Upper lobe of left lung (tissue), 6 donors: ENCODE measurements at places on chromosomes 11 and 22. TPM values are rescaled to one million over a fixed set of nuclear protein-coding genes. Genes with fewer than 3 reads are reported as not detected.
A peak's percentile ranks its signal among the peaks of the same experiment; 100 is the strongest.

- no peak for DNase-seq
Observed at GRCh38 chr11:35664977-35665441, 2.4 kb downstream of the TRIM44 start.

GRCh38 chr11:44623341-44623730 is 57.9 kb downstream of the CD82 start:
- DNase-seq, result peak; percentile 34

GRCh38 chr11:134677891-134678551 is 266.0 kb upstream of the B3GAT1 start:
- DNase-seq, result no peak

- DNase-seq, result no peak
Observed at GRCh38 chr11:24391167-24391566, 105.7 kb upstream of the LUZP2 start.

GRCh38 chr11:100467821-100468508 is 219.1 kb upstream of the ARHGAP42 start:
- no peak for DNase-seq

Gene CCDC116
- 0.26 TPM for total RNA-seq

GRCh38 chr11:26350002-26350401 is 18.1 kb downstream of the ANO3 start:
- DNase-seq, result no peak

GRCh38 chr11:13042873-13043342 is 33.8 kb downstream of the RASSF10 start:
- DNase-seq, result no peak

DNA sequence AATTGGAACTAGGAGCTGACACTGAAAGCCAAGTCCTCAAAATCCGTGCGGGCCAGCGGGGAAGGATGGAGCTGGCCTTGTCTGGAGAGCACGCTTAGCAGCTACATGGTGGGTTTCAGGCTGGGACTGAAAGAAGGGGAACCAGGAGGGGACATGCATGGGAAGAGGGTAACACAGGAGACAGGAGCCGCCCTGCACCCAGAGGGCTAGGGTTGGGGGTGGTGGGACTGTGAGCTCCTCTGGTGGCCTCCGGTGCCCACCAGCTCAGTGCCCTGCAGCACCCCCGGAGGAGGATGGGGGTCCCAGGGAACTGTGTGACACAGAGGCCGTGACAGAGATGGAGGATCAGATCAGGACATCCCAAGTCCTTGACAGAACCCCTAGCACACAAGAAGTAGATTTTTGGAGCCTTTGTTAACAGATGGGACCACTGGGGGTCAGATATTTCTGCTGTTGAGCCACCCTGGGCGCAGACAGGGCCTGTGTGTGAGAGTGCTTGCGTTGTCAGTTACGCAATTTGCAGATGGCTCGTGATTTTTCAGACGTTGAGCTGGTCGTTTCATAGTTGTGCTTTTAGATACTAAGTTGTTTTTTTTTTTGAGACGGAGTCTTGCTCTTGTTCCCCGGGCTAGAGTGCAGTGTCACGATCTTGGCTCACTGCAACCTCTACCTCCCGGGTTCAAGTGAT is 21.3 kb upstream of the GRAMD4 start:
- DNase-seq, result no peak

DNA sequence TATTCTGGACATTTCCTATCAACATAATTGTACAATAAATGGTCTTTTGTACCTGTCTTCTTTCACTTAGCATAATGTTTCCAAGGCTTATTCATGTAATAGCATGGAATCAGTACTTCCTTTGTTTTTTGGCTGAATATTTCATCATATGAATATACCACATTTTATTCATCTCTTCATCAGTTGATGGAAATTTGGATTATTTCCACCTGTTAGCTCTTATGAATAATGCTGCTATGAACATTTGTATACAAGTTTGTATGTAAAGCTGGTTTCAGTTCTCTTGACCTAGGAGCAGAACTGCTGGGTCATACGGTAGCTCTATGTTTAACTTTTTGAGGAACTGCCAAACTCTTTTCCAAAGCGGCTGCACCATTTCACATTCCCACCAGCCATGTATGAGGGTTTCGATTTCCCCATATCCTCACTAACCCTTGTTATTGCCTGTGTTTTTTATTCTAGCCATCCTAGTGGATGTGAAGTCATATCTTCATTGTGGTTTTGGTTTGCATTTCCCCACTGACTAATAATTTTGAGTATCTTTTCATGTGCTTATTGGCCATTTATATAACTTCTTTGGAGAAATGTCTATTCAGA is 20.9 kb downstream of the EXT2 start:
- DNase-seq, result no peak

GRCh38 chr11:134340354-134340964 is 8.7 kb downstream of the GLB1L2 start:
- peak; percentile 43 for DNase-seq

Gene LRRC75B
- total RNA-seq, result 9.7 TPM

Gene DGAT2
- total RNA-seq, result 11.2 TPM

Gene INPP5J
- total RNA-seq, result 6.6 TPM

Gene NELL1
- not detected for total RNA-seq

GRCh38 chr22:18056161-18056666 is 21.6 kb upstream of the PEX26 start:
- no peak for DNase-seq

DNA sequence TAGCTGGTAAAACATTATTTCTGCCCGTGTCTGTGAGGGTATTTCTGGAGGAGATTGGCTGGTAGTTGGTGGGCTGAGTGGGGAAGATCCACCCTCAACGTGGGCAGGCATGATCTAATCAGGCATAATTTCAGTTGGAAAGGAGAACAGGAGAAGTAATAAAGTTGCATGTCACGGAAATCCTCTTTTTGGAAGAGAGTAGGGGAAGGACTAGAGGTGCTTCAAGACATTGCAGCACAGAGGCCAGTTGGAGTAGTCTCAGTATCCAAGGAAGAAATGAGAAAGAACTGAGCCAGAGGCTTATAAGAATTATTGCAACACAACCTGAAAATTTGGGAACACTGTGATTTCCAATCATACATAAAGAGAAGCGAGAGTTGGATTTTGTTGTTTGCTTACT is 1155.1 kb downstream of the FAM181B start:
- DNase-seq, result no peak

GRCh38 chr11:19499026-19499669 is 213.5 kb upstream of the NAV2 start:
- no peak for DNase-seq

DNA sequence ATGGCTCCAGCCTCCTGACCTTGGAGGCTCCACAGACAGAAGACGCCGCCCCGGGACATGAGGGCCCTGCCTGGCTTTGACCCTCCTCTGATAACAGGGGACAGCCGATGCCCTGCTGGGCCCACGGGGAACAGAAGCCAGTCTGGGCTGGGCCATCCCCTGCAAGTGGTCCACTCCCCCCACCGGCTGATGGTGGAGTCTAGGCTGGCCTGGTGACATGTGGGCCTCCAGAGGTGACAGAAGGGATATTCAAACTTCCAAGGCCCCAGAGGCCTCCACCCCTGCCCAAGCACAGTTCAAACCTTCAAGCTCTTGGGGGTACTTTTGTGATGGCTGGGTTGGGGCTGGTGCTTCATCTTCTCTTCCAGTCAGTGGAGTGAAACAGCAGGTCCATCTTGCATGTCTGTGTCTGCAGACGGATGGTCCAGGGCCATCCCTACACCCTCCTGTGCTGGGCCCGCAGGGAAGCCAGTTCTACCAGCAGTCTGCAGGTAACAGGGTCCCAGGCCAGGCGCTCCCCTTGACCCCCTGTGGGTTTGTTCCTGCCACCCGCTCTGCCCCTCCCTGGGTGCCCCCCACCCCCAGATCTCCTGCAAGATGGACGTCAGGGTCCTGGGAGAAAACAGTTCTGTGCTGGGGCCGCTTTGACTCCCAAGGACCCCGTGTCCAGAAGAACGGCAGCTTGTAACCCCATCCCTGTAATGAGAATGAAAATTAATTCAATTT is 929.9 kb downstream of the BRD1 start:
- no peak for DNase-seq

Gene TREH
- total RNA-seq, result 0.17 TPM

GRCh38 chr11:107307991-107308390 is 149.6 kb downstream of the CWF19L2 start:
- DNase-seq, result no peak

- DNase-seq, result no peak
Observed at GRCh38 chr11:2844996-2845395, 40.6 kb downstream of the CDKN1C start.

GRCh38 chr22:49701380-49702067 is 126.1 kb downstream of the BRD1 start:
- DNase-seq, result no peak

Gene TENM4
- total RNA-seq, result 3.3 TPM

DNA sequence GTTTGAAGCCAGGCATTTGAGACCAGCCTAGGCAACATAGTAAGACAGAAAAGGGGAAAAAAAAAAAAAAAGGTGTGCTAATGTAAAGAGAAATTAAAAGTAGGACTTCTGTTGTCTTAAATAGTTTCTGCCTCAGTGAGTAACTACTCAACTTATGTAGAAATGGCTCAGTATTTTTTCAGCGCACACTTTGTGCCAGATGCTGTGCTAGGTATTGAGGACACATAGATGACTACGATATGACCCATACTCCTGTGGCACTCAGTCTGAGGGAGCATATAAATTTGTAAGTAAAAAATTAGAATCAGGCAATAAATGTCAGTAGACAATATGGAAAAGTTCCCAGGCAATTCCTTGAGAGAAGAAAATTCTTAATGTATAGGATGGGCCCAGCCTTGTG is 93.9 kb downstream of the YAP1 start:
- no peak for DNase-seq

DNA sequence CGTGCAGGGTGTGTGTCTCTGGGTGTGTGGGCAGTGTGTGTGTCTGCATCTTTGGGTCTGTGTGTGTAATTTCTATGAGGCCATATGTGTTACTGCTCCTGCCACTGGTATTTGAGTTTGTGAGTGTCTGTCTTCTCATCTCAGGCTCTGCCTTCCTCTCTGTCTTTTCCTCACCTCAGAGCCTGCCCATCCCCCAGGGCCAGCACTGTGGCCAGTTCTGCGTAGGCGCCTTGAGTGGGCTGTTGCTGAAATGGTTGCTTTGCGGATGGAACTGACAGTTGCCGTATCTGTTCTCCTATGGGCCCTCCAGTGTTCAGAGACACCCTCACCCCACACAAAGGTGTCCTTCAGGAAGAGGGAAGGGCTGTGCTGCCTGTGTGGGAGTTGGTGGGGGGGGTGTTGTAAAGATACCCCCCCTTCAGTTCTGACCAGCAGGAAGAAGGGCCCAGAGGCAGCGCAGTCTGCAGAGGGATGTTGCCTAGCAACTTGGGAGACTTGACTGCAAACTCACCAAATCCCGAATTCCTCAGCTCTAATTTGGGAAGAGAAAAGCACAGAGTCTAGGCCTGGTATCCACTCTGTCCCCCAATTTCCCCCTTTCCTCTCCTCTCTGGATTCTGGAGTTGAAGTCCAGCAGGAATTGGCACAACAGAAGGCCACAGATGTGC is 2.0 kb upstream of the NRGN start:
- no peak for DNase-seq

DNA sequence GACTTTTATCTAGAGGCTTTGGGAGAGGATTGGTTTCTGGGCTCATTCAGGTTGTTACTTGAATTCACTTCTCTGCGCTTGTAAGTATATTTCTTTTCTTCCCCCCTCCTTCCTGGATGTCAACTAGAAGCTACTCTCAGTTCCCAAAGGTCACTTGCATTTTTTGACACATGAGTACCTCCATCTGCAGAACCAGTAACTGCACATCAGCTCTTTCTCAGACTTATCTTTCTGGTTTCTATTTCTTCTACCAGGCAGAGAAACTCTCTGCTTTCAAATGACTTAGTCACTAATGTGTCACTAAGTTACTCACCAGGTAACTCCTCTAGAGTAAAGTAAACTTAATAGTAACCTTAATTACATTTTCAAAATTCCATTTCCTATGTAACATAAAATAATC is 773.0 kb upstream of the LUZP2 start:
- DNase-seq, result no peak

- DNase-seq, result no peak
Observed at GRCh38 chr11:64011371-64011770, 24.4 kb upstream of the FLRT1 start.

DNA sequence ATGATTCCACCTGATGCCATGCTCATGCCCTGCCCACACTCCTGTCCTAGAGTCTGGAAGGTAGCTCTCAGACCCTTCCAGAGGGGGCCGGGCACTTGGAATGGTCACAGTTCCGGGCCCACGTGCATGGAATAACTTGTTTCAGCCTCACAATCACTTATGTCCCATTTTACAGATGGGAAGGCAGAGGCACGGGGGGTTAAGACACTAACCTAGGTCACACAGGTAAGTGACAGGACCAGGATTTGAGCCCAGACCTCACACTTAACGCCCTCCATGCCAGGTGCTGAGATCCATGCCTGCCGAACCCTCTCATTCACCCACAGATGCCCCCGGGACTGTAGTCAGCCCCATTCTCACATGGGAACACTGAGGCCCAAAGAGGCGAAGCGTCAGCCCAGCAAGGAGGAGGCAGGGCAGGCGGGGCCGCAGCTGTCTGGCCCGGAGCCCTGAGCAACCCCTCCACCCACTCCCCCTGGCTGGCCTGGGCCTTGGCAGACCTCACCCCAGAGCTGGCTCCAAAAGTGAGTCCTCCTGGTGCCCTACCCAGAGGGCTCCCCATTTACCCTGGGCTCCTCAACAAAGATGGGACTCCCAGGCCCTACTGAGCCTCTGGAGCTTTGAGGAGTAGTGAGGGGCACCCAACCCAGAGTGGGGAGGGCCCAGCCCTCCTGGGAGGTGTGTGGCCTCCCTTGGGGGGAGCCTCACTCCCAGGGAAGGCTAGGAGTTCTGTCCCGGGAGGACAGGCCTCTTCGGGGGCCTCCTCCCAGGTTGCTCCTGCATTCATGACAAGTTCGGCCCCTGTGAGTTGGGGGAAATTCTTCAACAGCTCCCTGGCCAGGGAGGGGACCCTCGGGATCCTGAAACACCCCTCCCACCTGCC is 2.4 kb upstream of the ALDH3B1 start:
- no peak for DNase-seq

GRCh38 chr11:18790883-18791206 is 753 bp downstream of the PTPN5 start:
- DNase-seq, result no peak

- DNase-seq, result no peak
Observed at GRCh38 chr22:42780070-42780540, 59.4 kb upstream of the A4GALT start.

- DNase-seq, result no peak
Observed at GRCh38 chr11:11864332-11864731, 22.6 kb downstream of the USP47 start.
